ENCODE measurements at places on chromosomes 12 and 14.

DNA sequence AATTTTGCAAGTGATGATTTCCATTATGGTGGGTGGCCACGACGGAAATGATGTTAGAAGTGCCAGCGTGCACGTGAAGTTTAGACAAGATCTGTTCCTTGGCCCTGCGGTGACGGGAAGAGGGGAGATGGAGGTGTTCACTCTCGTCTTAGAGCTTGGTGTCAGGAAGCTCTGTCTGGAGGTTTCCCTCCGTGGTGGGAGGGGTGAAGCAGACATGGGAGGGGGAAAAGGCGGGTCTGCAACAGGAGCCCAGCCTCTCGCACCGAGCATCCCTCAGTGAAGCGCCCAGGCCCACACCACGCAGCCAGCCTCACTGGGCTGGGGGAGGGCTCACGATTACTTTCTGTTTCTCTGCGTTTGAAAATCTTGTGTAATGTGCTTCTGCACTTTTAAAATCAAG, 26.3 kb downstream of the EML1 start:
- no peak for DNase-seq

DNA sequence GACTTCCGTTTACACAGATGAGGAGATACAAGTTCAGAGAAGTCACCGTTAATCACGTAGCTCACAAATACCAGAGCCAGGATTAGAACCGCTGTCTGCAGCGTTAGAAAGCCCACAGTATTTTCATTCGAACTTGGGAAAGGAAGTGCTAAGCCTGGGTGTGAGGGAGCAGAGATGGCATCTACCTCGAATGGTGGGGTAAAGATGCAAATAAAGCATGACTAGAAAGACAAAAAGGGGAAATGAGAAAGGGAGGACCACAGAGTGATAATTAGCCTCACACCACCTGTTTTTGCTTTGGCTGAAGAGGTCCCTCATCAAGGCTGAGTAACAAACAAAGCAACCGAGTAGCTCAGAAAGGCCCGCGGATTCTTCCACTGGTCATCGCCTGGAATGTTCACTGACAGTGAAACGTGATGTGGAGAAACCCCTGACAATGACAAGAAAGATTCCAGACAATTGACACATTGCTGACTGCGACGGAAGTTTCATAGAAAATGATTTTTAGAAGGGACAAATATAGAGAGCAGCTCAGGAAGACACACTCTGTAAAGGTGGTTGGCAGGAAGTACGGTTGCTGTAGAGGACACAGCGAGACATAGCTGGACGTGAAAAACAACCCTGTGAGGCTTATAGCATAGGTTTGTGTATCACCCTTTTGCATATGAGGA, 31.5 kb upstream of the BHLHE41 start:
- no peak for DNase-seq

- no peak for DNase-seq
Observed at GRCh38 chr14:101187816-101188570, 284.5 kb upstream of the RTL1 start.

GRCh38 chr12:30696103-30696408, 387 bp upstream of the IPO8 start:
- DNase-seq, result no peak

DNA sequence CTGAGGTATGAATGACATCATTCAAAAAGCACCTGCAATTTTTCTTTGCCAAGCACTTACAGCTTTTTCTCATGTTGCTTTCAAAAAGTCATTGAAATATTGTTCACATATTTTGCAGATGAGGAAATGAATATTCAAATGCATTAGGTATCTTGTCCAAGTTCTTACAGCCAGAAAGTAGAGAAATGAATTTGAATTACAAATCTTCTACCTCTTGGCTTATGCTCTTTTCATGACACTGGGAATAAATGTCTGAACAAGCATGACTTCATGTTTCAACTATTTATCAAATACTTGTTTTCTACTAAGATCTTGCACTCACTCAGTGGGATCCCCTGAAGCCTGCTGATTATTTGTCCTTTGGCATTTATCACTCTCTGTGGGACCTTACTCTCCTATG, 267.2 kb upstream of the BTG1 start:
- no peak for DNase-seq

DNA sequence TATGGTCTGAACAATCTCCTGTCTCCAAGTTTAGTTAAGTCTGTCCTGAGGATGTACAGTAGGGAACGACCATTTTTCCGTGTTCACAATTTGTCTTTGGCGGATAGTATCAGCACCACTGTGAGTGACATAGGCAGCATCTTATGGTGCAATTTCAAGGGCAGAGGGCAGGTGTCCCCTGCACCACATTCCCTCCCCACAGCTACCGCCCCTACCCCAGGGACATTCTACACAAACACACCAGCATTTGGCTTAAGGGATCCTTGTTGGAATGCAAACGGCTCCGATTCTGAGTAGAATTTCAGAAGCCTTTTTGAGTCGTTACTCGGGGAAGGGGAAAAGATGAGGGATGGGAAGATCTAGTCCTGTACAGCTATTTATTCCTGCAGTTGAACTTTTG, 25.1 kb upstream of the DICER1 start:
- no peak for DNase-seq

GRCh38 chr12:120093592-120094355, 22.8 kb downstream of the RAB35 start:
- no peak for DNase-seq
